ENCODE measurements at places on chromosomes 1 and 21. TPM values are rescaled to one million over a fixed set of nuclear protein-coding genes. Genes with fewer than 3 reads are reported as not detected.

The KLF17 gene
- total RNA-seq = 0.19 TPM

DNA sequence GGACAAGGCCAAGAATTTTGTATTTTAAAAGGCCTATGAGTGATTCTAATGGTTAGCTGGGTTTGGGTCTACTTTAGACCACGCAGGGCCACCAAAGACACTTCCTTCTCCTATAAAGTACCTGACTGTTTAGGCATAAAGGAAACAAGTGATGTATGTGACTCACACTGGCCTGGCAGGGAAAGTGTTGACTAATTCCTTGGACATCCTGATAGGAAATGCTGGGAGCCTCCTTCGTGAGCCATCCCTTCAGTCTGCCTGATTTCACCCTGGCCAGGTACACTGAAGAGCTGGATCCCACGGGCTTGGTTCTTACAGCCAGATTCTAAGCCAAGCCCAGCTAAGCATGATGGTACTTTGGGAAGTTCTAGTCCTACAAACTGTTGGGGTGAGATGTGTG, 100.5 kb upstream of the HMGB4 start:
- DNase-seq = no peak

DNA sequence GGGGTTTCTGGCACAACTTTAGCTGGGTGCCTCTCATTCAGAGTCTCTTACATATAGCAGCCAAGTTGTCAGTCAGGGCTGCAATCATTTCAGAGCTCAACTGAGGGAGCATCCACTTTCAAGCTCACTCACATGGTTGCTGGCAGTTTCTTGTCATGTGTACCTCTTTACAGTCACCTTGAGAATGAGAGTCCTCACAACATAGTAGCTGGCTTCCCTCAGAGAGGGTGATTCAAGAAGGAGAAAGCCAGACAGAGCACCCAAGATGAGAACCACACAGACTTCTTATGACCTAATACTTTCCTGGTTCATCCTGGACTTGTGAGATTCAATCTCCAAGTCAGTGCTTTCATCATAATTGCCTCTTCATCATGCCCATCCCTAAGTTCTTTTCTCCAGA, 57.2 kb downstream of the DPT start:
- DNase-seq = no peak

- DNase-seq = no peak
Measured at GRCh38 chr1:176994931-176995596, 169.4 kb downstream of the ASTN1 start.
